ENCODE measurements at places on chromosomes 1 and 21.

DNA sequence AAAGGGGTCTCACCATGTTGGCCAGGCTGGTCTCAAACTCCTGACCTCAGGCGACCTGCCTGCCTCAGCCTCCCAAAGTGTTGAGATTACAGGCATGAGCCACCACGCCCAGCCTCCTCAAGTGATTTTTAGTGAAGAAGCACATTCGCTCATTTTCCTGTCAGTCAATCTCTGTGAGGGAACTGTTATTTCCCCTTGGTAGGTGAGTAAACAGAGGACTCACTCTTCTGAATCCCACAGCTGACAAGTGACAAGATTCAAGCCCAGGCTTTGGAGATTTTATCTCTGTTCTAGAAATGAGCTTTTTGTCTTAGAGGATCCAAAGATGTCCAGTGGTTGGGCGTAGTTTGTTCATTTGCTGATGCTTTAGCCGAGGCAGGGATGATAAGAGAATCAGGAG lies 43.9 kb upstream of the TACSTD2 start:
- DNase-seq: no peak

GRCh38 chr1:159700312-159700711 lies 14.1 kb downstream of the CRP start:
- DNase-seq: no peak

- DNase-seq: no peak
Observed at GRCh38 chr1:6443339-6444115, 19.0 kb downstream of the ESPN start.

- DNase-seq: peak; percentile 73
Observed at GRCh38 chr1:24277420-24278169, 41.6 kb upstream of the GRHL3 start.

DNA sequence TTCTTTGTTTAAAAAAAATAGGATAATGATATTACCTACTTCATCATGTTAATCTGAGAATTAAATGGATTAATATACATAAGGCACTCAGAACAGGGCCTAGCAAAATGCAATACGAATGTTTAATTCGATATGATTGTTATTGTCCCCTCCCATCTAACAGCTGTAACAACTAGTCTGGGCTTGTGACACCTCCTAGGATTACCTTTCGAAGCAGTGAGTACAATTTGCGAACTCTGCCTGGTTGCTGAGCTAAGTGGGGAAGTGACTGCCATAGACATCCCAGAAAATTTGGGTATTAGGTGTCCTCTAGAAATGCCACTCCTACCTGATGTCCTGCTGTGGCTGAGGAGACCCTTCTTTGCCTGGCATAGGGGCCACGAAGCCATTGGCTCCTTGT lies 3.0 kb downstream of the RASSF5 start:
- DNase-seq: no peak

- DNase-seq: no peak
Observed at GRCh38 chr1:19831441-19831840, 16.4 kb upstream of the RNF186 start.

DNA sequence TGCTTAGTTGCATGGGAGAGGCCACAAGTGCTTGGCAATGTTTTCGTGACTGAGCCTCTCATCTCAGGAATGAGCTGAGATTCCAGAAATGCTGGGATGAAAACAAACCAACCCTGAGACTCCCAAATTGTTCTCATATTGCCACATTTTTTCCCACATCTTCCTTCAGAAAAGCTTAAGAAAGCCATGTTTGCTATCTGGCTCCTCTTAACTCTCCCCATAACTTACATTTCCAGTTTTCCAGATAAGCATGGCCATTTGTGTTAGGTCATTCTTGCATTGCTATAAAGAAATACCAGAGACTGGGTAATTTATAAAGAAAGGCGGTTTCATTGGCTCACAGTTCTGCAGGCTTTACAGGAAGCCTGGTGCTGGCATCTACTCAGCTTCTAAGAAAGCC lies 17.2 kb downstream of the DSCAM start:
- no peak for DNase-seq

DNA sequence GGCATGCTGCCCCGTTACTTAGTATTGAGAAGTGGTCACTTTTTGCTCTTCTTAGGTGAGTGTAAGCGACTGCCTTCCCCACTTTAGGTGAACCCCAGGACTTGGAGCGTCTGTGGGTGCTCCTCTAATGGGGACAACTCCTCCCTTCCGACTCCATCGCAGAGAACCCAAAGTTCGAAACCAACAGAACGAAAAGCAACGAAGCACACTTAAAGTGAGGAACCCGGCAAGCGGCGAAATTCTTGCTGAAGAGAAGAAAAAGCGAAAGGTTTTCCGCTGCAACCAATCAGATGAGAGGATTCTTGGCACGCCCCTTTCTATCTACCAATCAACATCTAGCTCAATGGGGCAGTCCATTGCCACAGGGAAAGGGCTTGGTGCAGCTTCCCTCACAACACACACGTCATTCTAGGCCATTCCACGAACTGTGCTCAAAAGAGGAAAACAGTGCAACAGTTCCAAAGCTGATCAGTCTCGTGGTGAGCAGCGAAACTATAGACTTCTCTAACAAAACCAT lies 709 bp upstream of the SUCO start:
- DNase-seq: peak; percentile 99
